Mesenteric fat pad (tissue), 1 donor: ENCODE measurements at places on chromosomes 5 and 9. TPM values are rescaled to one million over a fixed set of nuclear protein-coding genes. Genes with fewer than 3 reads are reported as not detected.
A peak's percentile ranks its signal among the peaks of the same experiment; 100 is the strongest.

- no peak for DNase-seq
Observed at GRCh38 chr5:163448491-163448890, 11.1 kb downstream of the CCNG1 start.

GRCh38 chr5:82211855-82212572, 66.1 kb downstream of the RPS23 start:
- DNase-seq: no peak

PTGDS gene
- total RNA-seq: 249 TPM

PCDHB11 gene
- 2.0 TPM for total RNA-seq

PRRX2 gene
- total RNA-seq: 8.5 TPM

GRCh38 chr9:105054491-105054890, 126.5 kb upstream of the ABCA1 start:
- DNase-seq: no peak

DNA sequence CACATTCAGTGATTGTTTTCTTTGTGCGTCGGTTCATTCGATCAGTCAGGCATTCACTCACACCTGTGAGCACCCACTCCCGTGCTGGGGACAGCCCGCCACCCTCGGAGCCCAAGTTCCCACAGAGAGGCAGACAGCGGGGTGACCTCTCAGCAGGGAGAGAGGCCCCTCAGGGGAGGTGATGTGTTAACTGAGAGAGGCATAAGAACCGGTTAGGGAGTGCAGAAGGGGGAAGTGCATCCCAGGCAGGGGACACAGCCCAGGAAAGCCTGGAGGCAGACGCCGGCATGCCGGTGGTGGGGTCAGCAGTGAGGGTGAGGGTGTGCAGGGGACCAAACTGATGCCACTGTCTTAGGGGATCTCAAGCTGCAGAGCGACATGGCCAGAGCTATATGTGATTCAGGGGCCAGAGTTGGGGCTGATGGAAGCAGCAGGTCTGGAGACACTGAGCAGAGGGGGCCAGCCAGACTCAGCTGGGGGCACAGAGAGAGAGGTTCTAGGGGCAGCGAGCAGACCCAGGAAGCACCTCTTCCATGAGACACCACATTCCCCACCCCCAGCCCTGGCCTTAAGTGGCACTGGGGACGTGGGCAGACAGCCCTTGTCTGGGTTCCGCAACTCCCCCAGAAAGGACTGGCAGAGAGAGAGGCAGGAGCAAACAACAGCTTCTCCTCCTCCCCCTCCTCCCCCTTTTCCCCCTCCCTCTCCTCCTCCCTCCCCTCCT, 35.9 kb downstream of the HK3 start:
- DNase-seq: no peak

C9orf43 gene
- 0.45 TPM for total RNA-seq

DNA sequence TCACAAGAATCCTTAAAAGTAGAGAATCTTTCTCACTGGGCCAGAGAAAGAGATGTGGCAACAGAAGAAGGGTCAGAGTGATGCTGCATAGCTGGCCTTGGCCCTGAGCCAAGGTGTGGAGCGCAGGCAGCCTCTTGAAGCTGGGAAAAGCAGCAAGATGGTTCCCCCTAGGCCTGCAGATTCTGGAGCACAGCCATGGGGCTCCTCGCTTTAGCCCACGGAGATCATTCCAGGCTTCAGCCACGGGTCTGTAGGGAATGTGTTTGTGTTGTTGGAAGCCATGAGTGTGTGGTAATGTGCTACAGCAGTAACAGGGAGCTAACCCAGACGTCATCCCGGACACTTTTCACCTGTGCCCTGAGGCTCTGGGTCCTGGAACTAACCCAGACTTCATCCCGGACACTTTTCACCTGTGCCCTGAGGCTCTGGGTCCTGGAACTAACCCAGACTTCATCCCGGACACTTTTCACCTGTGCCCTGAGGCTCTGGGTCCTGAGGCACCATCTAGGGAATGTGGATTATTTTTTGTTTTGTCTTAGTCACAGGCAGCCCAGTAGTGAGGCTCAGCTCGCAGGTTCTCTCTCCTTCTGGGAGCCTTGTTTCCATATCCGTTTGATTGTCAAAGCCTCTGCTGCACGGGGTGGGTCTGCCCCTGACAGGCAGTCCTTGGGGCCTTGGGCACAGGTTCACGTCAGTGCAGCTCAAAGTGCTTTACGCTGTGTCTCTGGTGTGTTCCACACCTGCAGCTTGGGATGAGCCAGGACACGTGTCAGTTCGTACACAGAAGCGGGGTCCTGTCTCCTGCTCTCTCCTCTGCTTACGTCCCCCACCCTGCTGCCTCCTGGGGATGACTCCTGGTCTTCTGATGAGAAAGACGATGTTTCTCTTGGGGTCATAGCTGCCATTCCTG, 56.3 kb upstream of the EXOC3 start:
- peak; percentile 64 for DNase-seq

DNA sequence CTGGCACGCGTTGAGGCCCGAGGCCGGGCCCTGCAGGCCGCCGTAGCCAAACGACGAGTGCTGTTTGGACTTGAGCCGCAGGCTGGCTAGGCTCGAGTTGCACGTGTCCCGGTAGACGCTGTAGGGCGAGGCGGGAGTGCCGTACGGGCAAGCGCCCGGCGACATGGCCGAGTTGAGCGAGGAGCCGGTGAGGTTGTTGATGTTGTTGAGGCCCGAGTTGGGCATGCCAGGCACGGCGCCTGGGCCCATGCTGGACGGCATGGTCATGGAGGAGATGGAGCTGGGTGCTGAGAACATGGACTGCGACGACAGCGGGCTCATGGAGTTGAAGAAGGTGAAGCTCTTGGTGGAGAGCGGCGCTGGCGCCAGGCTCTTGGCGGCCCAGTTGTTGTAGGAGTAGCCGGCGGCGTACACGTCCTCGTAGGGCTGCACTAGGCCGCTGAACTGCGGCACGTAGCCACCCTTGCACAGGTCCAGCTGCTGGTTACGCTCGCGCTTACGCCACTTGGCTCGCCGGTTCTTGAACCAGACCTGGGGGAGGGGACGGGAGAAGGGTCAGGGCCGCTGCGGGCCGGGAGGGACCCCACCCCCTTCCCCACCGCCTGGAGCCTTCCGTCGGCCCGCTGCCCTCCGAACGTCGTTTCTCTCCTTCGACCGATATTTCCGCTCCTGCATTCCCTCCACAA, 5.1 kb downstream of the PITX1 start:
- no peak for DNase-seq

DNA sequence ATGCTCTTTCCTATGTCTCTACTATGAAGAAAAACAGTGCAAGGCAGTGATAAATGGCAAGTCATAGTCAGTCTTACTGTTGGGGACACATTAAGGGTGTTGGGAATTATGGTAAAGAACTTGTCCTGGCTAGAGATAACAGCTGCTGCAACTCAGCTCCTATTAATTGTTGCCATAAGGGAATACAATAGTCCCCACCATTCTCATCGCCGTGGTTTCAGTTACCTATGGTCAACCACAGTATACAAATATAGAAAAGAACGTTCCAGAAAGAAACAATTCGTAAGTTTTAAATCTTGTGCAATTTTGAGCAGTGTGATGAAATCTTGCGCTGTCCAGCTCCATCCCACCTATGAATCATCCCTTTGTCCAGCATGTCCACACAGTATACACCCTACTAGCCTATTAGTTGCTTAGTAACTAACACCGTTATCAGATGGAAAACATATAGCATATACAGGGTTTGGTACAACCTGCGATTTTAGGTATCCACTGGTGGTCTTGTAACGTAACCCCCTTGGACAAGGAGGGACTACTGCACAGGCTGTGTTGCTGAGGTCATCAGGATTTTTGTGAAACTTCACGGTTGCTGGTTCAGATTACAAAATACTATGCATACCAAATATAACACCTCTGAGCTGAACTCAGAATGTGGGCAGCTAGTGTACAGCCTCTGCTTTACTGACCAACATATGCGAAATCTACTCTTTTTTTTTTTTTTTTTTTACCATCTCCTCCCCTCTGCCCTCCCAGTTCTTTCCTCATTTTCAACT, 53.5 kb downstream of the ZFR start:
- no peak for DNase-seq
